ENCODE measurements at places on chromosomes 11 and 22.

- DNase-seq, result no peak
Measured at GRCh38 chr22:48713272-48714205, 1114.1 kb downstream of the BRD1 start.

DNA sequence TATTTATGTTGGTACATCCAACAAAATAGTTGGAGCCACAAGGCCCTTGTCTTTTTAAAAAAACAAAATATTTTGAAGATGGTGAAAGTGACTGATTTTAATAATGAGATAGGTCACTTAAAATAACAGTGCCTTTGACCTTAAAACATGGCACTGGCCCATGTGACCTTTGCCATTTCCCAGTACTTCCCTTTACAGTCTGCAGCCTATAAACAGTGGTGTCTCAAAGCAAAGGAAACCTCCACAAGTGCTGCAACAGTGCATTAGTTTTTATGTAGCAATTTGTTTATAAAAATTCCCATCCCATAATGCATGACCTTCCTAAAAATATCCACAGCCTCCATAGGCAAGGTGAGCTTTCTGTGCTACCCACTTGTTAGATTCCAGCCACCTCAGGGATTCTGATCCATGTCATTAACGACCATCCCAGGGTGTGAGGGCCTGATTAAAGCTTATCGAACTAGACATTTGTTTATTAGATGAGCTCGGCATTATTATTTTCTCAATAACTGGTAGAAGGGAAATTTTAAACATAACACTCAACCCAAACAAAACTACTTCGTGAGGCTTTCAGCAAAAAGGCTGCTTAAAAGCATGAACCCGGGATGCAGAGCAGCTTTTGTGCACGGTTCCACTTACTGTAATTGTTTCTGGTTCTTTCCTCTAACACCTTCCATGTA is 28.0 kb upstream of the CRKL start:
- DNase-seq, result no peak

GRCh38 chr11:12288212-12288930 is 89.0 kb upstream of the PARVA start:
- DNase-seq, result peak; percentile 92

- DNase-seq, result peak; percentile 21
Measured at GRCh38 chr11:45180848-45181192, 34.4 kb downstream of the PRDM11 start.

- no peak for DNase-seq
Measured at GRCh38 chr11:134460881-134461280, 48.8 kb upstream of the B3GAT1 start.

DNA sequence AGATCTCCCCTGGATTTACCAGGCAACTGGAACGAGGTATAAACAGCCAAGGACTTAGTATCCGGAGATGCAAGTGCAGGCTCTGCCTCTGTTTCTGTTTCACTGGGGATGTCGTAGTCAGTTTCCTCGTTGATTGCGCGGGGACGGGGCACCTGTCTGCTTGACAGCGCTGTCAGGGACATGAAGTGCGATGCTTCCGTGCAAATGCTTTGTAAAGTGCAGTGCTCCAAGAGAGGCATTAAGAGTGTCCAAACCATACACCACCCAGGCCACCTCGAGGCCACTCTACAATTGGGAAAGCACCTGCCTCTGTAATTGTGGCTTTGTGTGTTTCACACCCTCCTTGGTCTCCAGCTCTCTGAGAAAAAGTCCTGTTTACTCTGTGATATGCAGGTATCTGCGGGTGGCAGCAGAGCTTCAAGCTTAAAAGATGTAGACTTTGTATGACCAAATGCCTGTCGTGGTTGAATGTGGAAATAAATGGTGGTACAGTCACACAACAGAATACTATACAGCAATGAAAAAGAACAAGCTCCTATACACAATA is 18.6 kb upstream of the CD5 start:
- DNase-seq, result no peak

DNA sequence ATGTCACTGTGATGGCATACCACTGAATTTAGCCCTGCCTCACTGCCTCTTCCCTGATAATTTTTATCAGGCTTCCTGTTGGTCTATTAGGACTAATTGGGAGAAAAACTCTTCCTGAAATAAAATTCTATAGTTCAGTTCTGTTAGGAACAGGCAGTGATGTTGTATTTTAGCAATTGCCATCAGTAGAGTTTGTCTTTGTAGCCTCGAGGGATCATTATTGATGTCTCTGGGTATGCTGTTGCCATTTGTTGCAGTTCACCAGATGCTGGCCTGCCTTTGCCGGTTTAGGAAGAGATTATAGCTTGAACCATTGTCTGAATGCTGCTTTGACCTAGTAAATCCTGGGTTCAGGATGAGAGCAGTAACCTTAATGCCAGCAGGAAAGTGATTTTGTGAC is 41.0 kb downstream of the KDM2A start:
- no peak for DNase-seq

- DNase-seq, result no peak
Measured at GRCh38 chr11:125842321-125842948, 9.3 kb downstream of the PATE4 start.

- DNase-seq, result no peak
Measured at GRCh38 chr11:120010775-120011174, 127.1 kb downstream of the TRIM29 start.

DNA sequence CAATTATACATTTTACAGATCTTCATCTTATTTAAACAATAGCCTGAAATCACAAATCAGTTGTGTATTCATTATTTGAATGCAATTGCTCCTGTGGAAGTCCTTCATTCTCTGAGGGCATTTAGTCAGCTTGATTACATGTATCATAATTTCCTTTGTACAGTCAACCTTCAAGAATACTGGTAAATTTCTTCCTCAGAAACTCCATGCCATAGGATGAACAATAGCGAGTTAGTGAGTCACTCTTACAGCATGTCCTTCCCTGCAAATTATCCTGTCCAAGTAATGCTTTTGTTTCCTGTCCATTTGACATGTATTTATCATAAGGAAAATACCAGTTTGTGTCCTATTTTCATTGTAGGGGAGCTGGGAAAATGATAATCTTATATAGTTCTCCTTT is 3.8 kb downstream of the OR10S1 start:
- DNase-seq, result peak; percentile 20

GRCh38 chr22:45678961-45679912 is 7.6 kb downstream of the ATXN10 start:
- no peak for DNase-seq

GRCh38 chr11:82682003-82682751 is 51.5 kb downstream of the FAM181B start:
- DNase-seq, result peak; percentile 56

- no peak for DNase-seq
Measured at GRCh38 chr22:33829546-33830280, 90.6 kb downstream of the LARGE1 start.

- DNase-seq, result no peak
Measured at GRCh38 chr22:46061501-46062231, 84.7 kb upstream of the WNT7B start.

DNA sequence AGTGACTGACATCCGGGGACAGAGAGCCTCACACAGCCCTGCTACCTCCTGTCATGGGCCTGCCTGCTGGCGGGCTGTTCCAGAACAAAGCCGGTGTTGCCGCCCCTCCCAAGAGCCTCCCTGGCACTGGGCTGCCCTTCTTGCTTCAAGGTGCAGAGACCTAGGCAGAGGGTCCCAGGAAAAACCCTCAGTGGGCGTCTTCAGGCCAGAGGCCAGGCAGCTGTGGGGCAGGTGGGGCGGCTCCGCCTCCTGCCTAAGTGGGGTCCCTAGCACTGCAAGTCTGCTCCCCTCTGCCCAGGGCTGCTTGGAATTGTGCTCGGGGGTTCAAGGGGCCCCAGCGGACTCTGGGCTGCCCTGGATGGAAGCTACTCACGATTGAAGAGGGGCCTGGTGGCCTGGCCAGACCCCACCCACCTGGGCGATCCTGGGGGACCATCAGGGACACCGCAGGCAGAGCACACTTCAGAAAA is 20.4 kb upstream of the GNB1L start:
- no peak for DNase-seq

DNA sequence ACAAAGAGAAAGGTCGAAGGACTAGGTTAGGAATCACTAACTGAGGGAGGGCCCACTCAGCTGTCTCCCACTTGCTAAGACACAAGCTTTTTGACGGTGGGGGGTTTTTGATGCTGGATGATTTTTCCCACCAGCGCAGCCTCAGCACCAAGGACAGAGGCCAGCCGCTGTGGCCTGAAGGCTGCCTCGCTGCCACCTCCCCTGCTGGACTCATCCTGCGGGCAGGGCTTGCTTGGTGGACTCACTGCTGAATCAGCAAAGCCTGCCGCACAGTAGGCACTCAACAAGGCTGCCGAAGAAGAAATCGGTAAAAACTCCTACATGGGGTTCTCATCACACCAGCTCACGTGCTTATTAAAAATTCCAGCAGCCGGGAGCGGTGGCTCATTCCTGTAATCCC is 2.6 kb downstream of the ALG12 start:
- no peak for DNase-seq

GRCh38 chr11:128239306-128239705 is 348.1 kb downstream of the ETS1 start:
- DNase-seq, result no peak

GRCh38 chr11:120303004-120303637 is 22.0 kb upstream of the TLCD5 start:
- DNase-seq, result peak; percentile 70

GRCh38 chr11:120578596-120579154 is 67.1 kb downstream of the GRIK4 start:
- DNase-seq, result no peak

GRCh38 chr22:24329453-24329852 is 58.8 kb downstream of the SPECC1L start:
- DNase-seq, result no peak

GRCh38 chr11:119180729-119181676 is 4.3 kb upstream of the NHERF4 start:
- no peak for DNase-seq

- DNase-seq, result no peak
Measured at GRCh38 chr11:625636-626268, 997 bp upstream of the CDHR5 start.

- peak; percentile 9 for DNase-seq
Measured at GRCh38 chr11:27839226-27839913, 139.1 kb upstream of the BDNF start.

GRCh38 chr11:12087075-12088004 is 23.1 kb upstream of the MICAL2 start:
- DNase-seq, result no peak

- peak; percentile 42 for DNase-seq
Measured at GRCh38 chr22:20783844-20784723, 10.2 kb downstream of the SERPIND1 start.

DNA sequence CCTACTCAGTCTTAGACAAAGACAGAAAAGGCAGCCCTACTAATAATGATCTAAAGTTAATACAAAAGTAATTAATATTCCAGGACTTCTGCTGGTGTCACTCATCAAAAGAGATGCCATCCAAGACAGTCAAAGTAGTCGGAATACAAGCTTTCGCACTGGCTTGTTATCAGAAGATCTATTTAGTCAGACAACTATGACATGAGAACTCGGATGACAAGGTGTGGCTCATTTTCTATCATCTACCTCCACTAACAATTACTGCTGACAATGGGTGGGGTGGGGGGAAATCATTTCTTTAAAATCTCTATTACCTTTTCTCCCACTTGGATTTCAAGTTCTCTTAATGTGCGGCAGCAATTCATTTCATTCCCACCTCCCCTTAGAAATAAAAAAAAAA is 56.7 kb downstream of the EFCAB6 start:
- DNase-seq, result no peak

DNA sequence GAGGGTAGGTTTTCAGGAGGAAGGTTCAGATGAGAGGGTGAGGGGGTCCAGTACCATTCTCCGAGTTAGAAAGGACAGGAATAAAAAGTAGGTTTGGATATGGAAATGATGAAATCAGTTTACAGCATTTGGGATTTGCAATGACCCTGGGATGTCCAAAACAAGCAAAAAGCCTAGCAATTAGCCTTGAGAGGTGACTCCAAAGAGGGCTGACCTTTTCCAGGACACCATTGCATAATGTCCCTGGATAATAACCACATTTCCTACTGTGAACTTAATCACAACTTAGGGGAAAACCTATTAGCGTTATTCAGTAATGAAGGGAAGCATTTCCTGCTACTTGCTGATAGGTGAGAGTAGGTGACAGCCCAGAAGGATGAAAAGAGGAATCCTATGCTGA is 101.4 kb upstream of the ARHGAP42 start:
- DNase-seq, result no peak

DNA sequence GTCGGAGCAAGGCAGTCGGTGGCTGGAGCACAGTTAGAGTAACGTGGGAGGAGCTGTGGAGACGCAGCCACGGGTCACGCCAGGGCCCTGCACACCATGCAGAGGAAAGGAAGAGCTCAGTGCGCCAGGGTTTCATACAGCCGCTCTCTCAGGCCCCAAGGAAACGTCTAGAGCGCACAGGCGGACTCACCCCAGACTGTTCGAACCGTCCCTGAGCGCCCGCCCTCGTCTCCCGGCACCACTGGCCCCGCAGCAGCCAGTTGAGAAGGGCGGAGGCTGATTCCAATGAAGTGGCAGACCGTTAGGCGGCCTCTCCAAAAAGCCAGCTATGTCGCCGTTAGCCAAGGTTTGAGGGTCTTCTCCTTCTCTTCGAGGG is 483 bp upstream of the HYLS1 start:
- DNase-seq, result peak; percentile 12

DNA sequence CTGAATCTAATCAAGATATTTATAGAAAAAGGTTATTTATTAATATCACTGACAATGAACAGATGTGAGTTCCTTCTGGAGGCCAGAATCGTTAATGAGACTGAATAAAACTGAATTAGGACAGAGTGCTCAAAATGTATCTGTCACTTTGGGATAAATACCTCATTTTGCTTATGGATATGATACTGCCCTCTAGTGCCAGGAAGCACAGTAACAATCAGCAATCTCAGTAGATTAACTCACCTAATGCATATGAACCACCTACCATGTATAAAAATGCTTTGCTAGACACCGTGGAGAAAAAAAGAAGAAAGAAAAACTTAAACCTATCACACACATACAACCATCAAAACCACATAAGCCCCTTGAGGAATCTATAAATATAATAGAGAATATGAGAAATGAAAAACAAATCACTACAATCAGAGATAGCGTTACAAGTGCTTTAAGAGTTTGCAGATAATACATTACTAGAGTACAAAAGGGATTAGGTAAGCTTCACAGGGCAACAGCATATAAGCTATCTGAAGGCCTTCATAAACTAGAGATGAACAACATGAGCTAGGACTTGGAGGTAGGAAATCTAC is 117.4 kb downstream of the SGSM3 start:
- DNase-seq, result no peak

DNA sequence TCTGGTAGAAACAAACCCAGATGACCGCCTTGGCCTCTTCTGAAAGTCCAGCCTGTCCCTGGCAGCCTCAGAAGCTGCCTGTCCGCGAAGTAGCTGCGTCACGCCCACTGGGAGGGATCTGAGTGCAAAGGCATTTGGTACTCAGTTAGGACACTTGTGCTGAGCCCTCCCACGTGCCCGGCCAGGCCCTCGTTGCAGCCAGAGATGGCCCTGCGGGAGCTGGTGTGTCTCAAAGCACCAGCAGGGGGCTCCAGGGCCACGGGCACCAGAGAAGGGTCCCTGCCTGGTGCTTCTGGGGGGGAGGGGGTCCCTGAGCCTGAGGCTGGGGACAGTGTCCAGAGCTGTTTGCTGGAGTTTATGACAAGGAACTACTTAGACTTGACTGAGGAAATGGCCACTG is 5.8 kb downstream of the SELENOO start:
- peak; percentile 27 for DNase-seq

All from fibroblast of the conjunctiva (primary cell).